ENCODE measurements at places on chromosomes 4 and X.

GRCh38 chr4:184896868-184897715 is 71.3 kb upstream of the ACSL1 start:
- DNase-seq: no peak

DNA sequence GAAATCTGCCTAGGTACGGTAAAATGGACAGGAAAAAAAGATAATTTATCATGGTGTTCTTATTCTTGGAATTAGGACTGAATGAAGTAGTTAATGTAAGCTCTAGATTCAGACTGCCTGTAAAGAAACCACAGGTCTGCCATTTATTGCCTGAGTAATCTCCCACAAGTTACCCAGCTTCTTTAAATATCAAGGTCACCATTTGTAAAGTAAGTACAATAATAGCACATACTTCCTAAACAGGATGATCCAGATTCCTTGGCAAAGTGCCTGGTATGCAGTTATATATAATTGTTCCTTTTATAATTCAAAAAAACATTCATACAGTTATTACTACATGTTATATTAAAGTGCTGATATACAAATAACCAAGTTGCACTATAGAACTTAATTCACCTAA is 368.6 kb downstream of the HNRNPD start:
- no peak for DNase-seq

DNA sequence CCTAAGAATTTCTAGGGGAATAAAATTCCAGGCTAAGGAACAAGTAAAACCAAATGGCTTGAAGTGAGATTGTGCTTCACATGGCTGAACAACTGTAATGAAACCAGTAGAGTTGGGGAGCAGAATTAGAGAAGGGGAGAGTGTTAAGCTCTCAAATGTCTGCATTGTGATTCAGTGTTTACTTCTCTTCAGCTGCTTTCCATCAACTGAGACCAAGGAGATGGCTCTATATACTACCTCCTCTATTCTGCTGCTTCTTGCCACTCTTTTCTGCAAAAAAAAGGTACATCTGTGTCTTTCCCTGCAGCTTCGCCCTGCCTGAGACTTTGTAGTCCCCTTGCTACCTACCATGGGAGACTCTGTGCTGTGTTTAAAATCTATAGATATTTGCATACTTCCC is 73.5 kb downstream of the WDFY3 start:
- DNase-seq: no peak

DNA sequence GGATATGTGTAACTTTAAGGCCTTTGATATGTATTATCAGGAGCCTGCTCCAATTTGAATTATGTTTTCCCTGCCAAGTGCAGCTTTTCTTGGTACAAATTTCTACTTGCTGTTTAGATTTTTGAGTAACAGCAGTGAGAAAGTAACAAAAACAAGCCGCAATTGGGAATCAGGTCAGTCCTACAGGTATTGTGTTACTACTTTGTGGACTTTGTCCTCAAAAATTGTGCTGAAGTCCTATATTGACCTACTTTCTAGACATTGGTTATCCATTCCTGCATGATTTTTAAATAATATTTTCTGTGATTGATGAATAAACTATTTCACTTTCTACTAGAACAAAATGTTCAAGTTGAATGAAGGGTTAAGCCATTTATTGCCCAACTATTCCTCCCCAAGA is 5.7 kb downstream of the CDKN2AIP start:
- no peak for DNase-seq

DNA sequence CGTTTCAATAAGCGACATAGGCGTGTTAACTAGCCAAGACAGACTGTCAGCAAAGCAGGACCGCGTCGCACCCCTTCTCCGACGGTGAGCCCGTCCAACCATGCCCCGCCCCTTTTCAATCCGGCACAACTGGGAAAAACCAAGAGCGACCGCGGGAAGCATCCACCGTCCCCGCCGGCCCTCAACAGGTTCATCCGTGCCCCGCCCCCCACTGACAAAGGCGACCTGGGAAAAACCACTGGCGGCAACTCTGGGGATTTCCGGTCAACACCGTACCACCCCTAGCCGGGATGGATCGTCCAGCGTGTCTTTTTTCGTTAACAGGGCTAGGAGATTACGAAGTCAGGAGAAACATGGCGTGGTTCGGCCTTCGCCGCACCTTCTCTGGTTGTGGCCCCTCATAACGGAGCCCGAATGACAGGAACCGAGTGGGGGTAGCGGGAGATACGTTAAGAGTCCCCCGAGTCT is 377 bp downstream of the TIMM17B start:
- DNase-seq: peak; percentile 91

DNA sequence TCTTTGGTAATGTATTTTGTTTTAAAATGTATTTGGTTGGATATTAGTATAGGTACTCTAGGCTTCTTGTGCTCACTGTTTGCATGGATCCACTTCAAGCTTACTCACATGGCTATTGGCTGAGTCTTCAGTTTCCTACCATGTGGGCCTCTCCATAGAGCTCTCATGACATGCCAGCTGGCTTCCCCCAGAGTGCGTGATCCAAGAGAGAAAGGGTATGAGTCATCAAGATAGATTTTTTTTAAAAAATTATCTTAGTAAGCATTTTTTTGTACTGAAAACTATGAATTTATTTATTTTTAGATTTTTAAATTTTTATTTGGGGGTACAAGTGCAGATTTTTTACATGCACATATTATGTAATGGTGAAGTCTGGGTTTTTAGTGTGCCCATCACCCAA is 219.1 kb upstream of the AMOT start:
- DNase-seq: no peak

DNA sequence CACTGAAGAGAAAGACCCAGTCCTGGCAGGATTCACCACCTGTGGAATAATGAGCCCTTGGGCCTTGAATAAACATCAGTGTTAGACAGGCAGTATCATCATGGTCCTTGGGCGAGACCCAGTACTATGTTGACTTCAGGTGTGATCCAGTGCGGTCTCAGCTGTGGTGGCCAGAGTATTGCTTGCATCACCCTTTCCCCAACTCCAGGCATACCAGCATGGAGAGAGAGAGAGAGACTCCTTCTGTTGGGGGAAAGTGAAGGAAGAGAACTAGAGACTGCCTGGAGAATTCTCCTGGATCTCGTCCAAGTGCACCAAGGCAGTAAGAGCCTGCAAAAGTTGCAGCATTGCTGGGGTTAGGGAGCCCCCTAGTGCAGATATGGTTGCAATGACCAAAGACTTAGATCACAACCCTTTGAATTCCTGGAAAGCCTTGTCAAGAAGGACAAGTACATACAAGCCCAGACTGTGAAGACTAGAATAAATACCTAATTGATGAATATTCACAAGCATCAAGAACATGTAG is 61.1 kb upstream of the VAMP7 start:
- peak; percentile 91 for DNase-seq

DNA sequence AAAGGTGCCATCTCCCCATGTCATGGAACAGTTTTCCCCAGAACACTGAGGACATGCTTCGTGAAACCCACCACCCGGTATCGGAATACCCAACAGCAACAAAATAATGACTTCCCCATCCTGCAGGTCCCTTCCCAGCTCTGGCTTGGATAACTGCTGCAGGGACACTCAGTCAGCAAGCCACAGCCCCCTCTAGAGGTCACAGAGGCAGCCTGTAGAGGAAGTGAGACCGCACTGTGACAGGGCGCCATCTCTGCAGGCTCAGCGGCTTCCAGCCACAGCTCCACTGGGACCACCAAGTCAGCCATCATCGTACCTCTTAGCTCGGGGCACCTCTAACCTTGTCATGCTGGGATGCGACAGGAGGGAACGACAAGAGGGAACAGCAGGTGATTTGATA is 315.9 kb downstream of the LDB2 start:
- peak; percentile 78 for DNase-seq

DNA sequence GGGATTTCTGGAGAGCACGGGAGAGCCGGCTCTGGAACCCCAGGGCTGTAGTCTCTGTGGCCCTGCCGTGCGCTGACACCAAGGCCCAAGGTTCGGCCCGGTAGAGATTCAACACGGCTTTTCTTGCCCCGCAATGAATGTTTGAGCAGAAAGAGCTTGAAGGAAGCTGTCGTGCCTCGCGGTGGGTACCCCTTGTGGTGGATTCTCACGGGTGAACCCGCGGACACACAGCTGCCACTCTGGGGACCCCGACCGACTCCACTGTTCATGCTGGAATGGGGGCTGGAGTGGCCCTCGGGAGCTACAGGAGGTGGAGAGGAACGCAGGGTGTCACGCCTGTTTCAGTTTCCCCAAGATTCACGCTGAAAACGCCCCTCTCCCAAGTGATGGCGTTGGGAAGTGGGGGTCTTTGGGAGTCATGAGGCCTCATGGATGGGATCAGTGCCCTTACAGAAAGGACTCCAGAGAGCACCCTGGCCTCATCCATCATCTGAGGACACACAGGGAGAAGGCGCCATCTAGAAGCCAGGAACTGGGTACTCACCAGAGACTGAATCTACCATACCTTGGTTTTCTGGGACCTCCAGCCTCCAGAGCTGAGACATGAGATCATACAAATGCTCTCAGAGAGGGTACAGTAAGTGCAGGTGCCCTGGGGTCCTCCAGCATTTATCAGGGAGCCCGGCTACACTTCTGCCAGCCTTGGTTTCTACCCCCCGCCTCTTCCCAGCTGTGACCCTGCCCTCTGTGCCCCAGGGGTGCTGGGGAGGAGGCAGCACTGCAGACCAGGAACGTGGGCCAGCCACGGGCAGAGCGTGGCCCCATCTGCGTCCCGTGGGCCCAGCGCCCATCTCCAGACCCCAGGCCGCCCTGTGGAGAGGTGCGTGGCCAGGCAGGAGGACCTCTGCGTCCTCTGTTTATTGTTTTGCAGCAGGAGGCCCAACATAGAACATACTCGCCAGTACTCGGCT is 6.4 kb downstream of the SLC25A6 start:
- DNase-seq: no peak

DNA sequence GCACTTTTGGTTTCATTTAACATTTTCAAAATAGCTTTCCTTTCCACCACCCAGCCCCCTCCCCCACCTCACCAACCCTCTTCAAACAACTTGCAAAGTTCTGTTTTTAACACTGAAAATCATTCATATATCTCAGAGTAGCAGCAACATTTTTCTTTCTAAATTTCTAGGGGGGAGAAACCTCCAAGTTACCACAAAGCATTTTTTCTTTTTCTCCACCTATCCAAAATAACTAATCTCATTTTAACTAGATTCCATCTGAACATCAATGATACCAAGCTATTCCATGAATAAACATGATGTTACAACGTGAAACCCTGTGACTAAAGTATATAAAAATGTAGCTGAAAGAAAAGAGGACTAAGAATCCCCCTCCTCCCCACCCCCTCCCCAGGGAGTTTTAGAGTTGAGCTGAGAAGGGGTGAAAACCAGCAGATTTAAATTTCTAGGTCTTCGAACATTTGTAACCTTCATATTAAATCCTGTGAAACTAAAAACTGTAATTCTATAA is 5.2 kb downstream of the LDB2 start:
- peak; percentile 38 for DNase-seq

DNA sequence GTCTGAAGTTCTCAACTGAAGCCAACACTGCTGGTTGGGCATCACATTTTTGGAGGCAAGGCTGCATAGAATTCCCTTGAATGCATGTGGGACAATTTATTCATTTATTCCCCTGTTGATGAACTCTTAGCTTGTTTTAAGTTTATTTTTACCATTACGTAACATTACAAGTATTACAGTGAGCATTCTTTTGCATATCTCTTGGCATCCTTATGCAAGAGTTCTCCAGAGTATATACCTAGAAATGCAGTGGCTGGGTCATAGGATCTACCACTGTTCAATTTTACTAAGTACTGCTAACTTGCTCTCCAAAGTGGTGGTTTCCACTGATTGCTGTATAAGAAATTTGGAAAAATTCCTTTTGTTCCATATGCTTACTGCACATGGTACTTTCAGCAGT is 66.5 kb downstream of the UCHL1 start:
- no peak for DNase-seq

DNA sequence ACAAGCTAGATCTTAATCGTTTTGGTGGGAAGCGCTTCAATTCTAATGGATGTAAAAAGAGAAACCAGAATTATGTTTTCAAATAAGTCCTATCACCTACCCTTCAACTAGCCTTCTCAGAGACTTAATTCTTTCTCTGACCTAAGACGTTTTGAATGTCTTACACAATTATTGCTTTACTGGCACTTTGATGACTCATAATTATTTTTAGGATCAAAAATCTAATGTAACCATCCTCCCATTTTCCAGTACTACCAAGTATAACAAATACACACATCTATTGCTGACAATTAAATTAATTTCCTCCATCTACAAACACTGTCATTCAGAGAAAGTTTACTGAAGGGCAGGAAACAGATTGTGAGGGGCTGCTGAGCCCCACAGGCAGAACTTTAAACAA is 108.6 kb downstream of the PPP3CA start:
- no peak for DNase-seq

- DNase-seq: peak; percentile 55
These were observed 1.5 kb upstream of the DDX3X start for GRCh38 chrX:41332408-41333002.

DNA sequence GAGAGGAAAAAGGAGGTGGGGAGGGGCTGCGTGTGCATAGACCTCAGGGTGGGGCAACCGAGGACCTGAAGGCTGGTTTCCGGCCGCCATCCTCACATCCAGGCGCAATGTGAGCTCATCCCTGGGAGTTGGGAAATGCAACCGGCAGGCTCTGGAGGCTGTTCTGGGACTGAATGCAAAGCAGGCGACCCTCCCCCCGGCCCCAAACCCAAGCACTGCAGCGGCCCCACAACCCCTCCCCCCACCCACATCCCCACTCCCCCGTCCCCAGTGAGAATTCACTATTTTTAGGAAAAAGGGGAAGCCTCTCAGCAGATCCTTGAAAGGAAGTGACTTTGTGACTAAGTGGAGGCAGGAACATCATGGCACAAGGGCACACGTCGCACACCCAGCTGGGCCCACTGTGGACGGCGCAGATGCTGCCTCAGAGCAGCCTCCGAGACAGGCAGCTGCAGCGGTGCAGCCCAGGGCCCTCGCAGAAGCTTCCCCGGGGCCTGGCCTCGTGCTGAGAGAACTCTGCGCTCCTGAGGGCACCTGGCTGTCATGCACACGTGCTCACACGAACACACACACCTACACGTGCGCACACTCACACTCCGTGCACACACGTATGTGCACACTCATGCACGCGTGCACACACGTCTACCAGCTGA is 1.3 kb upstream of the PDE6B start:
- peak; percentile 6 for DNase-seq

DNA sequence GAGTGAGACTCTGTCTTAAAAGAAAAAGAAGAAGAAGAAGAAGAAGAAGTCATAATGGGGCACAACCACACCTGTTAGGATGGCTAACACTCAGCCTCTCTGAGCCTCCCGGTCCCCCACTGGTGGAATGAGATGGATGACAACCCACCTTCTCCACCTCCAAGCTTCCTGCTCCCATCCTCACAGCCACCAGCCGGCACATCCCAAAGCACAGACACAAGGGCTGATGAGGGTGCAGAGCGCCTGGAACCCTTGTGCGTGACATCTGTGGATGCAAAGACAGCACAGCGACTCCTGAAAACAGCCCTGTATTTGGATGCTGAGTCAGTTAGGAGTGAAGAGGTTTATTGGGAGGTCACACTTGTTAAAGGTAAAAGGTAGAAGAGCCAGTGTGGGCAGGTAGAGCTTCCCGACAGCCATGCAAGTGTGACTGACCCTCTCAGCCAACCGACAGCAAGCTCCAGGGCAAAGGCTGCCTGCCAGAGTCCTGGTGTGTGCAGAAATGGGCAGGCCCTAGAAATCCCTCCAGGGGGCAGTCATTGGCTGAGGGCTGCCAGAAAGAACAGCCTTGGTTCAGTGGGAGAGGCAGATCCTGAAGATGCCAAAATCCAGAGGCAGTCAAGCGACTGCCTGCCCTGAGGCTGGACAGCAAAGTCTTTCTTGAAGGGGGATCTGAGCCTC is 26.6 kb upstream of the MAN2B2 start:
- peak; percentile 81 for DNase-seq

Measured in mesendoderm (in vitro differentiated cells).